ENCODE measurements at places on chromosomes 4 and X.

DNA sequence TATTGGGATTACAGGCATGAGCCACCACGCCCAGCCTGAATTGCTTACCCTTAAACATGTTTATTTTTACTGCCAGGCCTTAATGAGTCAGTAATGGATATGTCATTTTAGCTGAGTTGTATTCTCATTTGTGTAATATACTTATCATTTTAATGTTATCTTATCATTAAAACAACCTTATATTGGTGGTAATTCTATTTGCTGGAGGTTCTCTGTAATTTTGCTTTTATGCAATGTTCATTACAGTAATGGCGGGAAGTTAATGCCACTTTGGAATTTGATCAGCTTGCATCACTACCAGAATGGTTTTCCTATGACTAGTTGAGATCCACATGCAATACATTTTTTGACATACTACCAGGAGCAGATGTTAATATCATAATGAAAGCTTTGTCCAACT is 6.3 kb upstream of the PGAM4 start:
- no peak for DNase-seq

GRCh38 chrX:69996113-69996468 is 53.6 kb downstream of the AWAT2 start:
- DNase-seq = no peak

DNA sequence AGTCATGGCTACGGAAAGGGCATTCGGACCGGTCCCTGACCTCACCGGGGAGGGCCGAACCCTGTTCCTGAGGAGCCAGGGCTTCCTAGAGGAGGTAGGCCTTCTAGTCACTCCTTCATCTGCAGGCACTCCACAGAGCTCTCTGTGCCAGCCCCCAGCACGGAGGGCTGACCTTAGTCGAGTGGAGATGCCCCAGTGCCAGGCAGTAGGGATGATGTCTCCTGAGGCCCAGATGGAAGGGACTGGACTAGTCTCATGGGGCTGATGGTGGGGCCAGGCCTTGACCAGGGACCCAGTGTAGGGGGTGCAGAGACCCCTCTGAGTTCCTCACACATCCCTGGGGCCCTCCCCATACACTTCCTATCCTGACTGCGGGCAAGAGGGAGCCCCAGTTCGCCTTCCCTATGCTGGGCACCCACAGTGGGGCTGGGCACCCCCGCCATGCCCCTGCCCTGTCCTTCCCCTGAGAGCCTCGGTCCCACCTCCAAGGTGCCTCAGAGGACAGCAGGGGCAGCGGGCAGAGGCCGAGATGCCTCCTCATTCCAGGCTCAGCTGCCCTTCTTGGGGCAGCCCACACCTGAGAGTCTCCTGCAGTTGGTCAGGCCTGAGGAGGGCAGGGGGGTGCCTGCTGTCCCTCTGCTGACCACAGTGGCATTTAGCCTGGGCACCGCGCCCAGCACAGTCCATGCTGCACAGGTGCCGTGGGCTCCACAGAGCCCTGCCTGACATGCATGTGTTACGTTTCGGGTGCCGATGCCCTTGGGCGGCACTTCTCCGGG is 1.4 kb upstream of the MSANTD1 start:
- DNase-seq = no peak

GRCh38 chr4:149889991-149890390 is 74.3 kb upstream of the IQCM start:
- DNase-seq = no peak

GRCh38 chrX:115324194-115324593 is 34.7 kb downstream of the LUZP4 start:
- no peak for DNase-seq

DNA sequence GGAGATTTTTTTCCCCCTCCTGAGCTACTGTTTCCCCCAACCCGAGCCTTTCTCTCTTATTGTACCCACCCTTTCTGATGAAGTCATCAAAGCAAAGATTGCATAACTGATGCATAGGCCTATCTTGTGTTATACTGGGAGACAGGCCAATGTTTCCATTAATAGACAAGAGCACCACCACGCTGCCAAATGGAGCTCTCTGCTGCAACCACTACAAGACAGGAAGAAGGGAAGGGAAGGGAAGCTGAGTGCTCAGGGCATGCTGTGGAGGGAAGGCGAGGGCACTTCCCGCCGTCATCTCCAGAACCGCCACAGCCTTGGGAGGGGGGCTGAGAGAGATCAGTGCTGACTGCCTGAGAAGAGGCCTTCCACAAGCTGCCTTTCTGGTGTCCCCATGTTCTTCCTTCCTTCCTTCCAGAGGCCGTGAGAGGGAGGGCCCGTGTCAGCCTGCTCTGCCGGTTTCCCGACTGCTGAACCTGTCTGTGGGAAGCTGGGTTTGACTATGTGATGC is 75.0 kb downstream of the MGST2 start:
- no peak for DNase-seq

- DNase-seq = no peak
Measured at GRCh38 chr4:111011458-111011857, 388.6 kb upstream of the PITX2 start.

- no peak for DNase-seq
Measured at GRCh38 chr4:80726471-80726870, 304.0 kb upstream of the BMP3 start.

DNA sequence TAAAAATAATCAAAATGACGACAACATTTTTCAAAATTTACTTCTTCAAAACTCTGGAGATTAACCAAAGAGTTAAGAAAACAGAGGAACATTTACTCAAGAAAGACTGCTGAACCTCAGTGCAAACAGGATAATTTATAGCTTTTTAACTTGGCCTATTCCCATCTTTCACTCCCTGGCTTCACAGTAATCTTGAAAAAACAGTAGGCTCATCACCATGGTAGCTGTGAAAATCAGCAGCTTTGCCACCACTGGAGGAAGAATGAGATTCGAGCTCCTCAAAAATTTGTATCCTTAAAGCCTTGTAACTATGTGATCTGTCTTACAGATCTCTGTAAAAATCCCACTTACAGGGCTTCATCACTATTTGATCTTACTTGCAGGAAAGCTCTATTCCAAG is 447.7 kb upstream of the CTSO start:
- DNase-seq = no peak

GRCh38 chr4:176363072-176363471 is 43.3 kb downstream of the SPCS3 start:
- no peak for DNase-seq

GRCh38 chrX:67346667-67347066 is 197.2 kb upstream of the AR start:
- no peak for DNase-seq

- peak; percentile 40 for DNase-seq
Measured at GRCh38 chrX:84501798-84502628, at the start of gene HDX. Gene HDX, minus strand, starts transcription at chrX:84502453. Its CDS starts 27,056 bp downstream, at chrX:84475397.

DNA sequence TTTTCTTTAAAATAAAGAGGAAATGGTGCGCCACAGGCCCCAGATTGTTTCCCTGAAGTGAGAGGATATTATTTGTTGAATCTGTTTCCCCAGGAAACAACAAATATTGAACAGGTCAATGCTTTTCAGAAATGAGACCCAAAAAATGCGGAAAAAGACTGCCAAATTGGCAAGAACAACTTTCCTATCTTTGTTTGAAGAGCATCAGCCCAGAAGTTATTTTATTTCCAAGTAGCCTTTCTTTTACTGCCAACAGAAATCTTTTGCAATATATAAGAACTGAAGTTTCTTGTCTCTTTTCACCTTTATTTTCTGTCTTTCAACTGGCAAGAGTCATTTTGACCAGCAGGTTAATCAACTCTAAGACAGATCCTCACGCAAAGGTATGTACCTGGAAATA is at the start of gene SMR3A:
Gene SMR3A, plus strand, starts transcription at position 301 of the 400 bp plus-strand sequence. CDS start 1,356 bp downstream, outside the sequence.
- DNase-seq = no peak

DNA sequence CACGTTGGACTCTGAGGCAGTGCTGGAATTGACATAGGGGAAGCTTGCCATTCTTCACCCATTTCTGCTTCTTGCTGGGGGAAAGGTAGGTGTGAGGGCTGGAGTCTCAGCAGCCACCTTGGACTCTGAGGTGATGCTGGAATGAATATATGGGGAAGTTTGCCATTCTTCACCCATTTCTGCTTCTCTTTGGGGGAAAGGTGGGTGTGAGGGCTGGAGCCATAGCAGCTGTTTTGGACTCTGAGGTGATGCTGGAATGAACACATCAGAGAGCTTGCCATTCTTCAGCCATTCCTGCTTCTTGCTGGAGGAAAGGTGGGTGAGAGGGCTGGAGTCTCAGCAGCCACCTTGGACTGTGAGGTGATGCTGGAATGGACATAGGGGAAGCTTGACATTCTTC is 115.1 kb downstream of the CRLF2 start:
- no peak for DNase-seq

DNA sequence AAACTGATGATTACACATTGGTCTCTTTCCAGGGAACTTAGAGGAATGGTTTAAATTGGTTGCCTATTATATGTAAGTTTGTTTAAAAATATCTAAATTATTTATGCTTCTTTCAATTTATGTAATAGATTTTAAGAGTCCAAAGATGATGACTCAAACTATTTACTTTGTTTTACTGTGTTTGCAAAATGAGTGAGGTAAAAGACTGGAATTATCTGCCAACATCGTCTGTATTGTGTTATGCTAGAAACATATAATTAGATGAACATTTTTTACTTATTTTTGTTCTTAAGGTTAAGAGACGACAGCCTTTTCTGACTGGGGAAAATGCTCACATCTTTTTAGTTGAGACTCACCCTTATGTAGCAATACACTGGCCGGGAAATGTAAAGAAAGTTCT is 51.1 kb upstream of the SYTL5 start:
- DNase-seq = no peak

GRCh38 chrX:45186643-45187026 is 14.0 kb downstream of the DIPK2B start:
- DNase-seq = no peak

- no peak for DNase-seq
Measured at GRCh38 chr4:184215709-184216328, 1.9 kb downstream of the ENPP6 start.

DNA sequence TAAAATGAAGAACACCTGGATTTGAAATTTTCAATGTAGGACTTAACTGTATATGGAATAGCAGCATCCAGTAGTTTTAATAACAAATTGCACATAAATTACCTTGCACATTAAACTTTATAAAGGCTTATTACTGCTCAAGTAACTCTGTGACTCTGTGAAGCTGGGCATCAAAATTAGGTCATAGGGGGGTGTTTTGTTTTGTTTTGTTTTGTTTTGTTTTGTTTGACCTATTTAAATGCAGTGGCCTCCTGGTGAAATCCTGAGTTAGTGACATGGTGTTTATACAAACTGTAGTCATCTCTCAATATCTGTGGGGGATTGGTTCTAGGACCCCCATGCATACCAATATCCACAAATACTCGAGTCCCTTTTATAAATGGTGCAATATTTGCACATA is 51.9 kb upstream of the ADAD1 start:
- no peak for DNase-seq

- no peak for DNase-seq
Measured at GRCh38 chr4:159248384-159249178, 145.7 kb downstream of the RAPGEF2 start.

DNA sequence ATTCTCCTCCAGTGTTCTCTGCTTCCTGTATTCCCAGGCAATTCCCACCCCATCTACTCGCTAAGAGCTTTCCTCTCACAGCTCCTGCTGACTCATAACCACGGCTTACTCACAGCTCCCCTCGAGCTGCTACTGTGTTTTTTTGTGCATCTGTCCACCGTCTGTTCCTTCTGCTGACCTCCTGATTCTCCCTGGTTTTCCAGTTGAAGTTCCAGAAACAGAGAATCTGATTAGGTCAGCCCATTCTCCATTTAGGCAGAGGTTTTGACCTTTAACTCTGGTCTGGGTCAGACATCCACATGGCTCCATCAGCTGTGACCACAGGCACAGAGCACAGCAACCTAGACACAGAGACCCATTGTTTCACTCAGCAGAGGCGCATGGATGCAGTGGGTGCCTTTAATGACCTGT is 5.5 kb upstream of the SMIM20 start:
- no peak for DNase-seq

DNA sequence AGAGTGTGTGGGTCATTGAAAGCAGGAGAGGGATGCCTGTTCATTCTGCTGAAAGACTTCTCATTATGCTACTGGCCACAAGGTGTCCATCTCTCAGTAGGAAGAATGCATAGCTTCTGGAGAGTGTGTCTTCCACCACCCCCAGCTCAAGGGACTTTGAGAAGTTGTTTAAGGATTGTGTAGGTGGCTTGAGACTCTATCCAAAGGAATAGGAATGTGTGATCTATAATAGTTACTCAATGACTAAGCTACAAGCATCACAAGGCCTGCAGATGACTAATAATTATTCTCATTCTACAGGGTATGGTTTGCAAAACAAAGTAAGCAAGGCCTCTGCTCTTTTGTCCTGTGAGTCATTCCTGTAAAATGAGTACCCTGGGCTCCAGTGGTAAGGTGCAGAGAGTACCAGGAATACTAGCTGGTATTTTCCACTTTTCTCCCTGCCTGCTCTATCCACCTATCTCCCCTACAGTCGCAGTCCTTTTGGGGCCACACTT is 279.8 kb upstream of the BOD1L1 start:
- no peak for DNase-seq

GRCh38 chr4:124318292-124318691 is 394.2 kb downstream of the ANKRD50 start:
- DNase-seq = no peak

DNA sequence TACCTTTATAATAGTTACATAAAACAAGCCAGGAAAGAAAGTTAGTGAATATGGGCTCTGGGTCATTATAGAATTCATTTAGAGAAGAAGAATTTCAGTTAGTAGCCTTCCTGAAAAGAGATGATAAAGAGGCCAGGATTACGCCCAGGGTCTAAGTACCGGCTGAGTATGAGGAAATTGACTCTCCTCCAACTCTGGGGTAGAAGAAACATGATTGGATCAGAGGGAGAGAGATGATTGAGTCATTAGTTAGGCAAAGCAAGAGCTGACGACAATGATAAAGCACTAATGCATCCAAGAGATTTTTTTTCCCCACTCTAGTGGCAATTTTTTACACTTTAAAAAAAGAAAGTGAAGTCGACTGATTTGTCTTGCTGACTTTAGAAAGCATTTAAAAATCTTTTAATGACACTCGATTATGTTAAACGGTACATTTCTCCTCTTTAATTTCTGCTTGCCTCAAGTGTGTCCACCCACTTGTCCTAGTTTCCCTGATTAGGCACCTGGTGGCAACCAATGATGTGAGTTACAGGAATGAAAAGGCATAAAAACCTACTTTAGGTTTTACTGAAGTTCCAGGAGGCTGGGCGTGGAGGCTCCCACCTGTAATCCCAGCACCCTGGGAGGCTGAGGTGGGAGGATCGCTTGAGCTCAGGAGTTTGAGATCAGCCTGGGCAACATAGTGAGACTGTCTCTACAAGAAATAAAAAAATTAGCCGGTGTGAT is 37.3 kb upstream of the IGFBP7 start:
- no peak for DNase-seq
